ENCODE measurements at places on chromosomes 2 and 18.

DNA sequence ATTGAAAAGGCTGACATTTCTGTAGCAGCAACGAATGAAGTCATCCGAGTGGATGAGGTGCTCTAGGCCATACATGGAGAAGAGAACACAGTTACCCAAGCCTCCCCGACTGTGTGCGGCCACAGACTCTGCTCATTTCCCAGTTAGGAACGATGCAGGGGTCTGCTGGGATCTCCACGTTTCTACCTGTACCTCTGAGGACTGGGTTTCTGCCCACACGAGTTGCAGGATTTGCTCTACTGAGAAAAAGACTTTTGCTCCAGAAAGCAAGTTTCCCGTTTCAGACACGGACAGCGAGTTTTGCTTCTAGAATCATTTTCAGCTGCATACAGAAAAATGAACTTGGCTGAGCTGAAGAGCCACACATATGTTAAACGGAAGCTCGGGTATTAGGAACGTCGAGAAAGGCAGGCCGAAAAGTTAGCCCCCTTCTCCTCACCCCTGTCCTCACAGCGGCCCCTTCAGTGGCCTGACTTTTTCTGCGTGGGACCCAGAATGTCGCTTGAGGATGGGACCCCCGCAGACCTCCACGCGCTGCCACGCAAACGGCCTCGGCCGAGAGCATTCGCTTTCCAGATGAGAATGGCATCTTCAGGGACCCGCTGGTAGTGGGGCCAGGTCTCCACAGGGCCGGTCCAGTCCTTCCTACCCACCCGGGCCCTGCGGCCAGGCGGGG, 582 bp upstream of the RAB31 start:
- DNase-seq, result no peak

- no peak for DNase-seq
These were observed 1.6 kb downstream of the OSR1 start for GRCh38 chr2:19356545-19357401.

DNA sequence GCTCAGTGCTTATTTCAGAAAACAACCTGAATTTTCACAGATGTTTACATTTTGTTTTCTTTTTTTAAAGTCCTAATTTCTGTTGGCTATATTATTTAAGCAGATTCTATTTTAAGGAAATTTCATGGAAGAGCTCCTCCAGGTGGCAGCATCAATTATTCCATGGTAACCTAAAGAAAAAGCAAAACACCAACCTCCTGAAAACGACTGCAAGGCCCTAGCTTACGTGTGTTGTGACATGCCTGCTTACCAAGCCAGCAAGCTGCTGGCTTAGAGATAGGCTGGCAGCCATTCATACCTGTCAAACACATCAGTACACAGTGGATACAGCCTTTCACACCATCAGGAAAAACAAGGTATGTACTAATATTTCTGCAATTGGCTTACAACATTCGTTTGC, 64.9 kb downstream of the LPIN2 start:
- DNase-seq, result peak; percentile 44

GRCh38 chr2:84474176-84474575, 15.1 kb upstream of the SUCLG1 start:
- DNase-seq, result no peak

- DNase-seq, result peak; percentile 2
These were observed at the start of gene CDH2 for GRCh38 chr18:28176948-28177827. Gene CDH2 (minus strand): TSS chr18:28177130. CDS start chr18:28177022, 108 bp downstream.

DNA sequence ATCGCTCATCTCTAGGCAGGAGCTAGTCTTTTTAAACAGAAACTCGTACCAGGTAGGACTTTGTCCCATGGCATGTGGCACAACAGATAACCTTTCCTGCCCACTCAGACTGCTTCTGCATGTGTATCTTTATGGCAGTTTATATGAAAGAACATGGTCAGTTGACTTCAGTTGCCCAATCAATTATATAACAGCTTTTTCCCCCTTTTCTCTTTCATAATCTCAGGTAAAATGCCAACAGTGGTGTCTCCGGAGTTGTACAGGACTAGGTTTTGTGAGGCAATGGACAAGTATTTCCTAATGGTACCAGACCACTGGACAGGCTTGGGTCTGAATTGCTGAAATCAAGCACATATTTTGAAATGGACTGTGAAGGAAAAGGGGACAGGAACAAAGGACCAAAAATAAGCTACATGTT, 51.6 kb upstream of the PTH2R start:
- DNase-seq, result no peak

DNA sequence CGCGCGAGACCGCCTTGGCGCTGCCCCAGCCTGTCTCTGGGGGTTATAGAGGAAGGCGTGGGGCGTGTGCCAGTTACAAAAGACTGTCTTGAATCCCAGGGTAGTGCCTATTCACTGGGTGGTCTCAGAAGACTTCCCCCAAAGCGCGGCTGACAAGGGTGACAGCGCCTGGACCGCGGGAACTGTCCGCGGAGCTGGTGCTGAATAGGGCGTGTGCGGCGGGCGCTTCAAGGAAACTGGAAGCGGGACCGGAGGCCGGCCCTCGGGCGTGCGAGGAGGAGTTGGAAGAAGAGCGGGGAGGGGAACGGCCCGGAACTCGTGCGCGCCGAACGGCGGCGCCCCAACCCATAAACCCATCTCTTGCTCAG, 2.3 kb downstream of the EGR4 start:
- no peak for DNase-seq

GRCh38 chr18:21196426-21196825, 45.6 kb upstream of the GREB1L start:
- DNase-seq, result no peak

GRCh38 chr2:180319586-180320405, 312.7 kb upstream of the CWC22 start:
- no peak for DNase-seq

GRCh38 chr18:37499044-37499443, 66.6 kb downstream of the CELF4 start:
- no peak for DNase-seq

- DNase-seq, result no peak
These were observed 27.8 kb downstream of the CHN1 start for GRCh38 chr2:174977364-174977763.

- DNase-seq, result no peak
These were observed 193.4 kb downstream of the CCDC102B start for GRCh38 chr18:68991286-68991685.

DNA sequence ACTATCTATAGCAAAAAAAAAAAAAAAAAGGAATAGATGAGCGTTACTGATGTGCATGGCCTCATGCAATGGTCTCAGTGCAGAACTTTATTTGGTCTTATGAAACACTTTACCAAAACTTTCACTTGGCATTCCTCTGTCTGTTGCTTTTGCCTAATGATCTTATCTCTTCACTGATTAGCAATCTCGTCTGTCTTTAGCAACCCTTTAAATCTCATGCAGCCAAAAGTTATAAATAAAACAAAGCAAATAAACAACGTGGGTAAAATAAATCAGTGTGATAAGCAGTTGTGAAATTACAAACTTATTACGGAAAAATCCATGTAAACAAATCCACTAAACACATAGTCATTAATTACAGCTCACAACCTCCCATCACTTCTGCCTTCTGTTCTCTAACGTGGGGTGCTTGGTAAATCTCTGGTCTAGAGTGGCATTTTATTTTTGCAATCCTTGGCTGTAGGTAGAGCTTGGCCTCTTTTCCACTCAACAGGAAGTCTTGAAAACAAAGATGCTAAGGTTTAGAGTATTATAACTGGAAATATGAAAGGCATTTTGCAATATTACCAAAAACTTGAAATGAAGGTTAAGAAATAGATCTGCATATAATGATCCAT, 288.0 kb downstream of the AFF3 start:
- DNase-seq, result no peak
